Iris pigment epithelial cell (primary cell): ENCODE measurements at places on chromosomes 13 and 19.

DNA sequence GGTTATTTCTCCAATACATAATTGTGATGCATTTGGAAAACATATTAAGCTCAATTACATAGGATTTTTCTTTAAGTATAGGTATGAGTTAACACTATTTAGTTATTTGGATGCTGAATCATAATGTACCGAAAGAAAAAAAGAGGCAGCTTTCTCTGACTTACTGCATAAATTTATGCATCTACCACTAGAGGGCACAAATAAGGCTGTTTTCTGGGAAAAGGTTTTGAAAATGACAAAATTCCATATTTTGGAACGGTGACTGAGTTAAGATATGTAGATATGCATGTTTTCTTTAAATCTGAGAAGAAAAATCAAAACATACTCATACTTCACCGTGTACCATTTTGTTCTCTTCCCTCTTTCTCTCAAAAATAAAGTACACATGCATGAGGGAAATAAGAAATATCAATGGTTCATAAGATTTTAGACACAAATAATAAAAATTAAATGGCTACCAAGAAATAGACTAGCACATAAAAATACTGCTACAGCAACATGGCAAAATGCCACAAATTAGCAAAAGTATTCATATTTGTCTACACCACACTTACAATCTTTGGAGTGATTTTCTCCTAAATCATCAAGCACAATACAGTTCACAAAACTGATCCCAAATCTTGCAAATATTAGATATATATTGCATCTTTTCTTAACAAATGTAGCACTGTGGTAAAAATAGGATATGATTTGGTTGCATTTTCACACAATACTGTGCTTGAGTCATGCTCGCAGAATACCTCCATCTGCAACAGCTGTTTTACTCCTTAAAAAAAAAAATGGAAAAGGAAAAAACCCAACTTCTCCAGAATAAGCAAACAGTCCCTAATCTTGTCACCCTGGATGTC is 260.0 kb downstream of the FGF14 start:
- DNase-seq, result peak; percentile 31

DNA sequence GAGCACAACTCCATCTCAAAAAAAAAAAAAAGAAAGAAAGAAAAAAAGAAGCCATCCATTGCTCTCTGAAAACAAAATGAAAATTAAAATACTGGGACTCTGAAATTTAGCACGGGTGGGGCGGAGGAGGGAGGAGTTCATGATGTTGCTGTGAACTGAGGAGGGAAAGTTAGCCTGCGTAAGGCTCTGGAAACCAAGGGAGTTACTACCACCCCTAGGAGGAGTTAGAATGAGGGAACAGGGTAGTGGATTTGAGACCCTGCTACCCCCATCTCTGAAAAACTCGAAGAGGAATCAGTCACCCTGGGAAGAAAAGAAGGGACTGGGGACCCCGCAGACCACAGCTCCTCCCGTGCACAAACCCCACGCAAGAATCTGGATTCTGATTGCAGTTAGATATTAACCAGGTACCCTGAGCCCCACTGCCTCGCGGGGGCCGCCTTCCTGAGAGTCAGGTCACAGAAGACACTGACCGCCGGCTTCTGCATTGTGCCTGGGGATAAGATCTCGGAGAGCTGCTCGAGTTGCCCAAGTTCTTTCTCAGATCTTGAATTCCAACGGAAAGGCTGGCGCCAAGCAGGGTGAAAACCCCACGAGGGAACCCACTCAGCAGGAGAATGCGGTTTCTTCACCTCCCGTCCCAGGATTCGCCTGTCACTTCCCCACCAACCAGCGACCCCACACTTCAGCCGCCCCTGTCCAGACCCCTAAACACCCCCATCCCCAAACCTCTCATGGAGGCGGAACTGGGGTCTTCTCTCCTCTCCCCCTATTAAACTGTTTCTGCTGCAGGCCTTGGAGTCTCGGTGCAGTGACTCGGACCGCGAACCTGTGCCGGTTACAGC is 870 bp downstream of the ZNF442 start:
- DNase-seq, result peak; percentile 27

DNA sequence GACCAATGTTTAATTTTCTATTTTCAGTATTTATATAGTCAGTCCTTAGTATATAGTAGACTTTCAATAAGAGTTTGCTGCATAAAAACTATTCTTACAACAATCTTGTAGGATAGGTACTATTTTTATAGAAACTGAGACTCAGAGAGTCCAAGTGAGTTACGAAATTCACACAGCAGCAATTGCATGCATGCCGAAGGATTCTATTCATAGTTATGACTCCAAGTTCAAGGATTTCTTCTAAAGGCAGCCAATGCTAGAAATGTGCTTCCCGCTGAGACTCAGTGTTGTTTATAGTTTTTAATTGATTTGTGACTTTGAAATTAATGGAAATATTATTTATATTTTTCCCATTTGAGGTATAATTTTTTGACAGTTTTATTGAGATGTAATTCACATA is 62.7 kb upstream of the CSNK1A1L start:
- no peak for DNase-seq

GRCh38 chr13:57527114-57527735 is 104.3 kb upstream of the PCDH17 start:
- DNase-seq, result no peak

- DNase-seq, result peak; percentile 92
These were observed 2.0 kb downstream of the SPART start for GRCh38 chr13:36344173-36344572.

DNA sequence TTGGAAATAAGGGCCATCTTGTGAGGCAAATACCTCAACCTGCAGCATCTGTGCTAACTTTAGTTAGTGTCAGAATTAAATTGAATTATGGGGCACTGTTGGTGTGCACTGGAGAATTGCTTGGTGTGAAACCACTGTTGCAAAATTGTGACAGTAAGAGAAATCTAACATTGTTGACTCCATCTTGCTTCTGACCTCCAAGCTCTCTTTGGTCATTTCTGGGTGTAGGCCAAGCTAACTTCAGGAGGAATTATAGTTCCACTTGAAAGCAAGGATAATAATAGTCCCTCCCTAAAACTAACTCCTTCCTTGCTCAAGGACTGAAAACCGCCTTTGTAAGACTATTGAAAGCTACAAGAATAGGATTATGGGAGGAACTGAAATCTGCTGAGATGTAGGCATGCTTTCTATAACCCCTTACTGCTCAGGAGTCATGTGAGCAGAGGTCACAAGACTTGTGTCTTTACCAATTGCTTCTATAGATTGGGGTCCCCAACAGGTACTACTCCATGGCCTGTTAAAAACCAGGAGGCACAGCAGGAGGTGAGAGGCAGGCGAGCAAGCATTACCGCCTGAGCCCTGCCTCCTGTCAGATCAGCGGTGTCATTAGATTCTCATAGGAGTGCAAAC is 24.9 kb upstream of the GAS6 start:
- DNase-seq, result no peak

- DNase-seq, result no peak
These were observed 23.7 kb upstream of the GPR18 start for GRCh38 chr13:99281811-99282263.

GRCh38 chr19:5687360-5688198 is 2.5 kb upstream of the RPL36 start:
- DNase-seq, result no peak

GRCh38 chr19:51090471-51090870 is 7.8 kb upstream of the KLK14 start:
- no peak for DNase-seq

DNA sequence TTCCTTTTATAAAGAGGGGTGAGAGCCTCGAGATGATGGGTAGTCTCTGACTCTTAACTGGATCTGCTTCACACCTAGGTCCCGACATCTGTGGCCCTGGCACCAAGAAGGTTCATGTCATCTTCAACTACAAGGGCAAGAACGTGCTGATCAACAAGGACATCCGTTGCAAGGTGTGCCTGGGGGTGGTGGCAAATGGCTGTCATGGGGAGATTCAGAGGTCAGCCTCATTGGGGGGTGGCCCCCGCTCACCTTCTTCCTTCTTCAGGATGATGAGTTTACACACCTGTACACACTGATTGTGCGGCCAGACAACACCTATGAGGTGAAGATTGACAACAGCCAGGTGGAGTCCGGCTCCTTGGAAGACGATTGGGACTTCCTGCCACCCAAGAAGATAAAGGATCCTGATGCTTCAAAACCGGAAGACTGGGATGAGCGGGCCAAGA is 1.6 kb downstream of the CALR start:
- DNase-seq, result no peak

- no peak for DNase-seq
These were observed 783 bp downstream of the RHPN2 start for GRCh38 chr19:33063753-33064457.

GRCh38 chr13:39481491-39481890 is 121.5 kb downstream of the LHFPL6 start:
- no peak for DNase-seq

- no peak for DNase-seq
These were observed 1.6 kb downstream of the RPL18 start for GRCh38 chr19:48617146-48617937.

- DNase-seq, result peak; percentile 66
These were observed 64.5 kb upstream of the WDFY2 start for GRCh38 chr13:51519771-51520216.

- no peak for DNase-seq
These were observed 893.1 kb upstream of the SLITRK6 start for GRCh38 chr13:86692291-86692690.

- DNase-seq, result no peak
These were observed 6.3 kb upstream of the F10 start for GRCh38 chr13:113116206-113116800.

- DNase-seq, result no peak
These were observed 1418.5 kb downstream of the EFNB2 start for GRCh38 chr13:105116966-105117365.

- DNase-seq, result no peak
These were observed 87.2 kb downstream of the RXFP2 start for GRCh38 chr13:31826521-31826920.

DNA sequence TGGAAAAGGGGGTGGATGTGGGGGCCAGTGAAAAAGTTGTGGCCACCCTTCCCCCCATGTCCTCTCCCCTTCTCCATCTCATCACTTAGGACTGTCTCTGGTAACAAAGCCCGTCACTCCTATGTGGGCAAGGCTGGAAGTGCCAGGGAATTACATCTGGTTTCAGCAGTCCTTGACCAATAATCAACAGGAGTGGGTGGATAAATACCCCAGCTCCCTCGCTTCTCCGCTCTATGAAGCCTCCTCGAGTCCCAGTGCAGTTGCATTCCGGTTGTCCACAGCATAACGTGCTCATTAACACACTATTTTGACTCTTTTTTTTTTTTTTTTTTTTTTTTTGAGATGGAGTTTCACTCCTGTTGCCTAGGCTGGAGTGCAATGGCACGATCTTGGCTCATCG is 31.5 kb downstream of the MYO1F start:
- no peak for DNase-seq

DNA sequence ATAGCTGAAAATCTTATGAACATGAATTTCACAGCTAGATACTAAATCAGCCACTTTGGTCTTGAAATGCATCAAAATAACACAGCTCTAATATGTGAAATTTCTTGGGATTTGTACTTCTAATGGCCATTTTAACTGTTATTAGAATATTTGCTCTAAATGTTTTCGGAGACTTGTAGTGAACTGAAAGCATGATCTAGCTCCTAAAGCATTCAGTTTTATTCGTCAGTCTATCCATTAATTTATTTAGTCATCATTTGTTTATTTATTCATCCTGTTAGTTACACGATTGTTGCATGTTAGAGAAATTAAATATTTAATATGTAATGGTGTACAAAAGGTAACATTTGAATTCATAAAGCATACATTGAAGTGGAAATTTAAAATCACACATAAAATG is 1132.7 kb downstream of the SLITRK1 start:
- peak; percentile 36 for DNase-seq
